ENCODE measurements at places on chromosomes 2 and 18.

DNA sequence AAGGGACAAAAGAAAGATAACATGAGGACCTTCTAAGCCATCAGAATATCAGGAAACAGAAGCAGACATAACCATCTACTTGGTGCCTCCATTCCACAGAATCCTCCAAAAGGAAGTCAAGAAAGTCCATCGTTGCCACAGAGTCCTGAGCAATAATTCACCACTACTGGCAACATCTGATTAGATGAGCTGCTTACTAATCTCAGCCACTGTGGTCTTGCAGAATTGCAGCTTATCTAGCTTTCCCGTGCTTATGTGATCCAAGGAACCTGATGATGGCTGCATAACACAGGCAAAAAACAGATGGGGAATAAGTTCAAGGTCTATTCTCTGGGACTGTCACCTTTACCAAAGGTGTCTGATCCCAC is 278.5 kb downstream of the AFF3 start:
- no peak for DNase-seq

GRCh38 chr2:239371726-239372686 is 28.8 kb downstream of the HDAC4 start:
- DNase-seq = no peak

GRCh38 chr2:150477347-150477746 is 10.1 kb downstream of the RND3 start:
- no peak for DNase-seq

DNA sequence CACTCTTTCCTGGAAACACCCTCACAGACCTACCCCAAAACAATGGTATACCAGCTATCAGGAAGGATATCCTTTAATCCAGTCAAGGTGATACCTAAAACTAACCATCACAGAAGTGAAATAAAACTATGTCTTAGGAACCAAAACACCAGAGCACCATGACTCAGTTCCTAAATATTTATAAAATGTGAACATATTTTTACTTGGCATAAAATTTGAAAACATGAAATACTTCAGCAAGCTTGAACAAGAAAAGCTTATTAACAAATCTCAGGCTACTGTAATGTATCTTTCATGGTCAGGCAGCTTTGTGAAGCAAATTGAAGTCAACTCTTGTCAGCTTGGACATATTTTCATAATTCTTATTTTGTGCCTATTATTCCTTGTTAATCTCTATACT is 440.8 kb upstream of the CDH20 start:
- no peak for DNase-seq

GRCh38 chr2:106160786-106161261 is 33.3 kb downstream of the UXS1 start:
- DNase-seq = no peak

DNA sequence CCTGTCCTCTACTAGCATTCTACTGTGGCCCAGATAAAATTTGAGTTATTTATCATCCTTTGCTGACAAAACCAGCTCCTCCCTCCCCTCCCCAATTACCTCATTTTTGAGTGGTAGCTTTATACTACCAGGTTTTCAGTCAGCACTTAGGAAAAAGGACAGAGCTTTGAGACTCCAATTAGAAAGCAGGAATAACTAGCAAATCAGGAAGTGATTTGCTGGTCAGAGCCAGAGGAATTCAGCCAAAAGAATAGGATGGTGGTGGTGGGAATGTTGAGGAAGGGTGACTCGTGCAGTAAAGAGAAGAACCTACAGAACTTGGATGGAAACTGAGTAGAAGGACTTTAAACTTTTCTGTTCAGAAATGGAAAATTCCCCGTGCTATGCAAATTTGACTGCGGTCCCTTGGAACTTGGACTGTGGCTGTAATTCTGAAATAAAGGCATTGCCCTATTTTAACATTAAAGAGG is 3.7 kb downstream of the MYL12B start:
- no peak for DNase-seq
